MG63 (cell line): ENCODE measurements at places on chromosomes 7 and 10. TPM values are rescaled to one million over a fixed set of nuclear protein-coding genes. Genes with fewer than 3 reads are reported as not detected.

DNA sequence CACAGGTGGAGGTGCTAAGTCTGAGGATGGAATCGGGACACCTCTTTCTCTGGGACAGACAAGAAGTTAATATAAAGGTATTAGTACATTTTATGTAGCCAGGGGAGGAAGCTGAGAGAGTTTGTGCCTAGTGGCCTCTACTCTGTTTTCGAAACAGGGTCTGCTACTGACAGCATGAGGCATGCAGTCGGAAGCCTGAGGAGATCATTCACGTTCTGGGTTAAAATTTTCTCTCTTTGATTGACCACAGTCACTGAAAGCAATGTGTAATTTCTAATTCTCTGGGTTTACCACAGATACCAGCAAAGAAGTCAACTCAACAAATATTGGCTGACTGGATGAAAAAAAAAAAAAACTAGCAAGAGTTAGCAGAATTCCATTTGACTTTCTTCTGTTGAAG is 53.3 kb upstream of the KCTD7 start:
- no peak for DNase-seq

DNA sequence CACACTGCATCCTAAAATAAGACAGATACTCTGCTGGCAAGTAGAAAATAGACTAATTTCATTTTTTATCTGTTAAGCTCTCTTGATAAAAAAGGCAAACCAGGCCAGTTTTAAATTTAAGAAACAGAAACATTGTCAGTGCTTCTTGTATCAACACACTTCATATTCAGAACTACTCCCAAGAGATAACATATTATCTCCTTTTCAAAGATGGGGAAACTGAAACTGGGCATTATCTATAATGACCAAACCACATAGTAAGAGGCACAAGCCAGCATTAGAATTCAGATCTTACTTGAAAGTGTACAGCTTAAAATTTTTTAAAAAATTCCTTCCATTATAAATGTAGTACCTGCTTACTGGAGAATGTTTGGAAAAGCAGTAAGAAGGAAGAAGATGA is 14.7 kb downstream of the SRI start:
- no peak for DNase-seq

DNA sequence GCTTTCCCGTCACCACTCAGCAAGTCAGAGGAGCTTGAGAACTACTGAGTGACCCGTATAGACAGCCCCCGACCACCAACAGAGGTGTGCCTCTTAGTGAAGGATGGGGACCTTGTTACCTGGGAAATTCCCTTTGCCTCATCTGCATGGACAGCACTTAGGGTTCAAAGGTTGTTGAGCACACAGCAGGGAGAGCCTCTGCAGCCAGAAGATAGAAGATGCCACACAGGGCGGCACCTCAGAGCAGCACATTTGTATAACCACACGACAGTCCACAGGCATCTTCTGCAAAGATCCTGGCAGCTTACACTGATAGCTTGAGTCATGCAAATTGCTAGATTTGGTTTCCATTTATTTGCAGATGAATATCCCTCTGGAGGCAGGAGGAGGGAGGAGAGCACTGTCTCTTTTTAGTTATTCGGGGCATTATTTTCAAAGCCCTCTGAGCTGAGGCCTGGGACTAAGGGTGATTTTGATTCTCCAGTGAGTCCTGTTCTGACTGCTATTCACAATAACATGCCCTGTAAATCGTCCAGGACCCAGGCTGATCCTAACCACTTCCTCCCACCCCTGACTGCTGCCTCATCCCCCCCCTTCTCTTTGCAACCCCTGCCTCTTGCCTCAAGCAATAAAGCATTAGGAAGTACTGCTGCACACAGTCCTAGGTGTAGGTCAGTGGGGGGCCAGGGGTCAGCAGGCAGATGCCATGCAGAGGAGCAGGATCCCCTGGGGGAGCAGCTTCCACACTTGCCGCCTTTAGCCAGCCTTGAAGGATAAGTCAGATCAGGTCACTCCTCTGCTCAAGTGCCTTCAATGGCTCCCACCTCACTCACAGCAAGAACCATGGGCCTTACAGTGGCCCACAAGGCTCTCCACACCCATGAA is 24.6 kb upstream of the INMT start:
- DNase-seq: no peak

DNA sequence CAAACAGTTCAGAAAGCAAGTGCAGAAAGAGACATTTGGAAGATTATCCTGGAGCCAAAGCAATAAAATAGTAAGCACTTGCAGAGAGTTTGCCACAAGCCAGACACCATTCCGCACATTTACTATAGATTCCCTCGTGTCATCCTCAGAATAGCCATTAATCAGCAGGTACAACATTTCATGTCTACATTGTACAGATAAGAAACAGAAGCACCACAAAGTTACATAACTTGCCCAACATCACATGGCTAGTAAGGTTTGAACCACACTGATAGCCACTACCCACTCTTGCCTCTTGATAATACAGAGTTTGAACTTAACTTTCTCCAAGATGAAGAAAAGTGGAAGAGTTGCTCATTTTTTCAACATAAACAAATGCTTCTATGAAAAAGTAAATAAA is 40.6 kb upstream of the GHITM start:
- no peak for DNase-seq

- DNase-seq: no peak
These were observed 1502.8 kb upstream of the LRRTM3 start for GRCh38 chr10:65423043-65423442.

DNA sequence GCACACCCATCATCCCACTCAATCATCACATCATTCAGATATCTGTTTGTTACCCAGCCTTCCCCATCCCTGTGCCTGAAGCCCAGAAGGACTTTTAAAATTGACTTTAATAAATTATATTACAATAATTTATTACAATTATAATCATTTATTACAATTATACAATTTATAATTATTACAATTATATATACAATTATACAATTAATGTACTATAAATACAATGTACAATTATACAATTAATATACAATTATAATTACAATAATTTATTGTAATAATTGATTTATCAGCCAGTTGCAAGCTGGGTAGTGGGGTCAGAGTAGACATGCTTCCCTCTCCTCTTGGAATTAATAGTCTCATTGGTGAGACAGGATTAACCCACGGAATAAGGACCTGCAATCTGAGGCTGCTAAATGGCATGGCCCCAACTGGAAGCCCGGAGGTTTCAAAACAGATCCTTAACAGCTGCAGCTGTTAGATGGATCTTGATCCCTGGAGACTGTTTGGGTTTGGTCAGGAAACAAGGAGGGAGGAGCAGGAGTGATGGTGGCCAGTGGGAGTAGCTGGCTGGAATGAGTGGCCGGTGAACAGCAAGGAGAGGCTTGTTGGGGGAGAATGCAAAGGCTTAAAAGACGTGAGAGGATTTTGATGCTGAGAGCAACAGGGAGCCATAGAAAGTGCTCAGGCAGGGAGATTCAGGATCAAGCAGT is 402.8 kb upstream of the PODXL start:
- DNase-seq: no peak

DNA sequence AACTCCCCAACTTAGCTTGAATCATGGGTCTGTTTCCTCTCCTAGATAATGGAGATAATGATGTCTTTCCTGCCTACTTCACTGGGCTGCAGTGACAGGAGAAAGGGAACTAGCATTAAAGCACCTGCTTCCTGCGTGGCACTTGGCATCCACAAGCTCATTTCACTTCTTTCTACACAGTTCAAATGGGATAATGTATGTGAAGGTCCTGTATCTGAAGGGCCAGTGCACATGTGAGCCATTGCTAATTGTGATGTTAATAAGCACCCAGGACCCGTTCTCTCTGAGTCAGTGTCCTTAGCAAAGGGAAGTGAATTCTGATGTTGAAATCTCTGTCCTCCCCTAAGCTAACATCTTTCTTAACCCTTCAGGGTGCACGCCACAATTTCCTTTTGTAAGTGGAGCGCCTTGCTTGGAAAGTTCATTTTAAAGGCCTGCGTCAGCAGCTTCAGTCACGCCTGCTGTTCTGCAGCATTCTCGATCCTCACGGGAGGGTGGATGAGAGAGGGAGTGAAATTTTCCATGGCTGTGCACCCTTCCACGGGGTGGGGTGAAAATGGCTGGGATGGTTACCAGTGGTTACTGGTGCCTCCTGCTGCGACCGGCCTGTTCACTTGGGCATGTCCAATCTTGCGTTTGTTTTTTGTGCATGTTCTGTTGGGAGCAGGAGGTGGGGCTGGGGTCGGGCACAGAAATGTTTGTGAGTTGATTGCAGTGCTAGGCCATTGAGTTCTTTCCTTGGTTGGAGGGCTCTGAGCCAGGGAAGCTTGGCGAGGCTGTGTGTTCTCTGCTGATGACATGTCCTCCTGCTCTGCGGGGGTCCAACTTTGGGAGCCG is 59.2 kb downstream of the HK1 start:
- DNase-seq: no peak

GRCh38 chr10:47165168-47165710 is 134.8 kb upstream of the GDF10 start:
- no peak for DNase-seq

DNA sequence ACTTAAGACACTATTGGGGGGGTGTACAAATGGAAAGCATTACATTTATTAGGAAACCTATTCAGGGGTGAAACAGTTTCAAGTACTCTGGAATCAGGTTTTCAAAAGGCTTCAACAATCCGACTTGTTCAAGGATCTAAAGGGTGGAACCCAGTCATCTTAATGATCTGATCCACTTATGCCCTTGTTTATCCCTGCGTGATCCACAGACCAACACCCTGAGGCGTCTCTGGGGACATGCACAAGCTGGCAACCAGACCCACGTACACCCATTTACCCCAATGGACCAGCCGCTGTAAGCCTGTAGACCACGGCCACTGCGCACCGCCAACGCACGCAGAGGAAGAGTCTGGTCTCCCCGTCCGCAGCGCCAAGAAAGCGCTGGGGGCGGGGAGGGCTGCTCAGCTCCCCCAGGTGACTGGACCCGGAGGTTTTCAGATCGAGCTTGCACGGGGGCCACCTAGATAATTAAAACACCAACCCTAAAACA is 13.4 kb downstream of the HNRNPF start:
- no peak for DNase-seq

- no peak for DNase-seq
These were observed 8.7 kb upstream of the OPALIN start for GRCh38 chr10:96367470-96367869.

GRCh38 chr7:141513720-141514119 is 37.5 kb upstream of the AGK start:
- DNase-seq: no peak

DNA sequence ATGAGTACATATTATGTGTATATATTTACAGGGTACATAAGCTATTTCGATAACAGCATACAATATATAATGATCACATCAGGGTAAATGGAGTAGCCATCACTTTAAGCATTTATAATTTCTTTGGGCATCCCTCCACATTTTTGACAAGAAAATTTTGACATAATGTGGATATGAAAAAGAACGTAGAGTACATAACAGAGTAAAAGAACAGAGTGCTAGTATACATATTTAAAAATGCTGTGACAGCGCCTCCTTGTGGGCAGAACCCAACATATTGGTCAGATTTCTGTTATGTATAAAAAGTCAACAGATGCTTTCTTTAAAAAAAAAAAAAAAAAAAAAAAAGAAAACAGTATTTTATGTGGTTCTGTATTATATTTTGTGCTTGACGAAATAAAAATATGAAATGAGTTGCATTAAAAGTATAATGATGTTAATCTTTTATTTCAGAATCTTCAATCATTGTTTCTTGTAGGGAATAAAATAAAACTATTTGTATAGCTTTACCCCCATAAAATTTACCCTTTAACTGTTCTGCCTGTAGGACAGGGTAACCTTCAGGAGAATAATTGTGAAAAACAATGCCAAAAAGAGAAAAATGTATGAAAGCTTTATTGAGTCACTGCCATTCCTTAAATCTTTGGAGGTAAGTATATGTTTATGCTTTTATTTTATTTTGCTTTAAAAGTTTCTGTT is 18.3 kb upstream of the HBP1 start:
- peak; percentile 14 for DNase-seq

GRCh38 chr7:121954803-121955202 is 81.8 kb downstream of the PTPRZ1 start:
- DNase-seq: peak; percentile 32

- DNase-seq: no peak
These were observed 180.6 kb downstream of the ABCA13 start for GRCh38 chr7:48351900-48352299.

DNA sequence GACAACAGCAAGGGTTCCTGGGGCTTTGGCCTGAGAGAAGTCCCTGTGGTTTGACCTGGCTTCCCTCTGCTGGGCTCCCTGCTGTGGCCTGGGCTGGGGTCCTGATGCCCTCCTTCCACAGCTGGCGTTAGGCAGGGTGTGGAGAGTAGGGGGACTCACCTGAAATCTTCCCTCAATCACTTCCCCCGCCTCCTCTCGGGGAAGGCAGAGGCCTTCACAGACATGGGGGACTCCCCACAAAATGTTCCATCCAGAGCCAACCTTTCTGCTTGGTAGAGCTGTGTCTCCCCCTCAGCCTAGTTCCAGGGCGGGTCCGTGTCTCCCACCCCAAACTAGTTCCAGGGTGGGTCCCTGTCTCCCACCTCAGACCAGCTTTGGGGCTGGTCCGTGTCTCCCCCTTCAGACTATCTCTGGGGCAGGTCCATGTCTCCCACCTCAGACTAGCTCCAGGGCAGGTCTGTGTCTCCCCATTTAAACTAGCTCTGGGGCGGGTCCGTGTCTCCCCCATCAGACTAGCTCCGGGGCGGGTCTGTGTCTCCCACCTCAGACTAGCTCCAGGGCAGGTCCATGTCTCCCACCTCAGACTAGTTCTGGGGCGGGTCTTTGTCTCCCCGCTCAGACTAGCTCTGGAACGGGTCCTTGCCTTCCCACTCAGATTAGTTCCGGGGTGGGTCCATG is 2.2 kb downstream of the PVRIG start:
- no peak for DNase-seq

DNA sequence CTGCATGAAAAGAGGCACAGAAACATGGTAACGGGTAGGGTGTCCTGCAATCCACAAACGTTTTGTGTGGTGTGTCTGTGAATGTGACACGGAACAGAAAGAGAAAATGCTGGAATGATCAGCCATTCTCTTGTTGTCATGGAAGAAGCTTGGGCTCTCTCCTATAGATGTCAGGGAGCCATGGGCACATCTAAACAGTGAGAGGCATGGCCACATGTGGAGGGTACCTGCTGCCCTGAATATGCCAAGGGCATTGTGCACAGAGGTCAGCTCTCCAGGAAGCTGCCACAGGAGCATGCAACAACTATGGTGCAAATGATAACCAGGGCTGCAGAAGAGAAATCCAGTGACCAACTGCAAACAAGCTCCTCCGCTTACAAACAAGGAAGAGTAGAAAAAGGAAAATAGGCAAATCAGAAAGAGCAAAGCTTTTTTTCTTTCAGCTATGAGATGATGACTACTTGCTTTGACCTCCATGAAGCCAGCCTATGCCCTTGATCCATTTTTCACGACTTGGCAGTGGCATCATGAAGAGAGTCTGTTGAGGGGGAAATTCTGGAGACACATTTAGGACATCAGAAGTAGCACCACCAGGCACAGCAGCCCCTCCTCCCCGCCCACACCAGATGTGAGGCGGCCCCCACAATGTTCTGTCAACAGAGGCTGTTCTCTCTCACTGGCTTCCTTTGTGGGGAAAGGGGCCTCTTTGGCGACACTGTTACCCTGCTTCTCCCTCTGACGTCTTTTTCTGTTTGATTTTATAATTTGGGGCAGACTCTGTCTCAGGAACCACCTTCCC is 4.8 kb upstream of the PDE1C start:
- DNase-seq: no peak

Gene SRRM3
- total RNA-seq: 1.2 and 1.4 TPM in 2 replicates

Gene PAPOLB
- total RNA-seq: 0.94 TPM in 1 of 2 replicates, not detected in the other

Gene ZNF248
- total RNA-seq: 3.7 and 4.0 TPM in 2 replicates

Gene TMEM176B
- 0.23 TPM in 1 of 2 replicates, not detected in the other for total RNA-seq

Gene INPP5A
- total RNA-seq: 7.6 and 17.6 TPM in 2 replicates

Gene ZNF239
- 9.2 and 11.0 TPM in 2 replicates for total RNA-seq

Gene BTBD16
- total RNA-seq: not detected in 2 replicates

Gene TMEM209
- 5.1 and 6.6 TPM in 2 replicates for total RNA-seq

Gene PRF1
- total RNA-seq: not detected in 2 replicates

Gene FKBP6
- not detected in 2 replicates for total RNA-seq

Gene COL13A1
- total RNA-seq: 8.6 and 9.1 TPM in 2 replicates
